ENCODE measurements at places on chromosomes 11 and 22.

GRCh38 chr11:85525686-85526085 is 101.5 kb downstream of the DLG2 start:
- DNase-seq, result no peak

DNA sequence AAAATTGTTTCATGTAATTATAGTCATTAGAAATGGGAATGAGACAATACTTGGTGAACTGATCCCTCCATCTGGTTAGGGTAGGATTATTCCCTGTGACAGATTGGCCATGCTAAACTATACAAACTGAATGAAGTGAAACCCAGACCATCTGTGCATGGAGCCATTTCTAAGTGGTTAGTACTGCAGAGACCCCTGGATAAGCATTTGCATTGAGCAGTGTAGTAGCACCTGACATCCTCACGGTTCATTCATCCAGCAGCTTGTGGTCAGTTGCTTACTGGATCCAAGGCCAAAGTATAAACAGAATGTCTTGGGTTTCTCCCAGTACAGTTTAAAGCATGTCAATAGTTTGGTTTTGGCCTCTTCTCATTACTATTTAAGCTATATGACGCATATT is 93.8 kb upstream of the ARHGAP42 start:
- DNase-seq, result no peak

GRCh38 chr11:2770761-2771301 is 71.0 kb upstream of the KCNQ1OT1 start:
- DNase-seq, result no peak

- no peak for DNase-seq
Measured at GRCh38 chr11:98365190-98365589, 655.6 kb upstream of the CNTN5 start.

GRCh38 chr11:86249307-86250098 is 5.0 kb downstream of the EED start:
- DNase-seq, result no peak

DNA sequence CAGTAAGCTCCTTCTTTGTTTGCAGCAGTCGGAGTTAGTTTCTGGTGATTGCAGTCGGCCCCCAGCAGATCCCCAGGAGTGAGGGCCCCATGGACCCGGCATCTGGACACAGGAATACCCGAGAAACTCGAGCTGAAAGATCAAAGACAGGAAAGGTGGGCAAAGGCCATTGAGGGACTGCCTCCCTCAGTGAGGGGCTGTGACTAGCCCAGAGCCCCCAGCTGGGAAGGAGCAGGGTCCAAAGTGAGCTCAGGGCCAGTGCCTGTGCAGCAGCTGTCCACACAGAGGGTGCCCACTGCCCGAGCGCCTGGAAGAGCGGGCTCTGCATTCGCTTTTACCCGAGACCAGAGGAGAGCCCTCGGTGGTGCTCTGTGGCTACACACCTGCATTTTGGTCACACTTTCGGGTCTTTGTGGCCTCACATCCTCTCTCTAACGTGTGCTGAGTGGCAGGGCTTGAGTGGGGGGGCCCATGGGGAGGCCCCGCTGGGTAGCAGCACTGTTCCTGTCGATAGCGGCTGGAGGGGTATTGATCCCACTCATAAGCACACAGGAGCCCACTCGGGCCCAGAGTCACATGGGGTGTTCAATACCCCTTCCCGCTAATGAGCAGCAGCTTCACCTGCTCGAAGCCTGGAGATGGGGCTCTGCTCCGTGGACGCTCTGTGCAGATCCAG is 532.9 kb downstream of the TBC1D22A start:
- no peak for DNase-seq

Measured in anterior cingulate cortex (tissue), 58 donors.